Suppressor macrophage treated with lipopolysaccharide for 1 hour (primary cell): ENCODE measurements at places on chromosomes 7 and 10.

DNA sequence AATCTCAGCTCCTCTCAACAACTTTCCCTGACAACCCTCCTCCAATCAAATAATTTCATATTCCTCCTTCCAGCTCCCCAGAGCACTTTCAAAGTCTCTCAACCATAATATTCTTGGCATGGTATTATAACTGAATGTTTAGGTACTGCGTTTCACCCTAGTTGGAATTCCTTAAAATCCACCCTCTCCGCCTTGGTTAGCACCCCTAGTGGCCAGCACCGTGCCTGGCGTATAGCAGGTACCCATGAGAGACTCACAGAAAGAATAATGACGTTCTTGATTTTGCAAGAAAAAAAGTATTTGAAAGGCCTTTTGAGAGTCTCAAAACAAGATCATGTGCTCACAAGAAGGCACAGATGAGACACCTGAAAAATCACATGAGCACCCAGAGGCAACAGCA, 50.9 kb downstream of the GLI3 start:
- no peak for DNase-seq

DNA sequence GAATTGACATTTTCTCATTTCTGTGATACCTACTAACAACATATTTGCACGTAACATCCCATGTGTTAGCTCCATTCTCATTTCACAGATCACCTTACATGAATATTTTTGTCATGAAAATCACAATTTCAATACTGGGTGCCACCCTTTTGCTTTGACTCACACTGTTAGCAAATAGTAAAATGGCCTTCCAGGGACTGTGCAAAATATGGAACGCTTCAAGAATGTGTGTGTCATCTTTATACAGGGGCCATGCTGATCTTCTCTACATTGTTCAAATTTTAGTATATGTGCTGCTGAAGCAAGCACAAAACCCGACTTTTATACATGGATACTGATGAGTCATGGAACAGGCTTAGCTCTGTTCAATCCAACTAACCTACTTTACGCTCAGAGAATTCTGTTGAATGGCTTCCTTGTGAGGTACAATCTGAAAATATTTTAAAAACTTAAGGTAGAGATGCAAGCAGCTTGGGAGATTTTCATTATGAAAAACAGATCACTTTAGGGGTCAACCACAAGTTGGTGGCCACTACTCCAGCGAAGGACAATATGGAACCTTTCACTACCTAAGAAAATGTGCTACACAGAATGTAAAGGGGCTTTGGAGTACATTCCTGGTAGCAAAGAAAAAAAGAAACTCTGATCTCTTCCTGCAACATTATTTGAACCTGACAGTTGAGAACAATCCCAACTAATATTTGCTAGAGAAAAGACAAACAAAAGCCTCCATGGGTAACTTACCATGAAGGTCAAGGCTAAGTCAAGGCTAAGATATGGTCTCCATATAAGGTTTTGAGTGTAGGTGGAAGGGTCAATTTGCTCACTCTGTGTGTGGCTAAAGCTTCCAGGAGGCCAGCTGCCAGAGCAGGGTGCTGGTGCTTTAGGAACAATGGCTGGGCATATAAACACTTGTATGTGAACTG, 11.9 kb downstream of the ANKRD26 start:
- DNase-seq, result no peak

GRCh38 chr7:47873762-47874161, 74.5 kb downstream of the PKD1L1 start:
- DNase-seq, result no peak

DNA sequence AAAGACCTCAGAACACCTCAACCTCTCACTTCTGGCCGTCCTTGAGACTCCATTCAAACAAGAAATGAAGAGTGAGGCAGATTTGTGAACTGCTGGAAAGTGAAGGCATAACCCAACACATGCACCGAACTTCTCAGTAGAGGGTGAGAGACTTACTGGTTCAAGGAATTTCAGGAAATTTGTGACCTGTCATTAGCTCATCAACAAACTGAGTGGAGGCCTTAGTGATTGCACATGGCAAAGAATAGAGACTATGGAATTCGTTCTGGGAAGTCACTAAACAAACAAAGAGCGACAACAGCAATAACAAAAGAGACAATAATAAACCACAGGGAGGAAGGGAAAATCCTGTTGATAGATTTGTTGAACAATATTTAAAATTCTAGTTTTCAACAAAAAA, 125.0 kb upstream of the AKR1E2 start:
- no peak for DNase-seq

- peak; percentile 76 for DNase-seq
Measured at GRCh38 chr7:123494193-123494796, 40.1 kb downstream of the IQUB start.

- DNase-seq, result no peak
Measured at GRCh38 chr7:155455776-155456737, 1.9 kb upstream of the EN2 start.

DNA sequence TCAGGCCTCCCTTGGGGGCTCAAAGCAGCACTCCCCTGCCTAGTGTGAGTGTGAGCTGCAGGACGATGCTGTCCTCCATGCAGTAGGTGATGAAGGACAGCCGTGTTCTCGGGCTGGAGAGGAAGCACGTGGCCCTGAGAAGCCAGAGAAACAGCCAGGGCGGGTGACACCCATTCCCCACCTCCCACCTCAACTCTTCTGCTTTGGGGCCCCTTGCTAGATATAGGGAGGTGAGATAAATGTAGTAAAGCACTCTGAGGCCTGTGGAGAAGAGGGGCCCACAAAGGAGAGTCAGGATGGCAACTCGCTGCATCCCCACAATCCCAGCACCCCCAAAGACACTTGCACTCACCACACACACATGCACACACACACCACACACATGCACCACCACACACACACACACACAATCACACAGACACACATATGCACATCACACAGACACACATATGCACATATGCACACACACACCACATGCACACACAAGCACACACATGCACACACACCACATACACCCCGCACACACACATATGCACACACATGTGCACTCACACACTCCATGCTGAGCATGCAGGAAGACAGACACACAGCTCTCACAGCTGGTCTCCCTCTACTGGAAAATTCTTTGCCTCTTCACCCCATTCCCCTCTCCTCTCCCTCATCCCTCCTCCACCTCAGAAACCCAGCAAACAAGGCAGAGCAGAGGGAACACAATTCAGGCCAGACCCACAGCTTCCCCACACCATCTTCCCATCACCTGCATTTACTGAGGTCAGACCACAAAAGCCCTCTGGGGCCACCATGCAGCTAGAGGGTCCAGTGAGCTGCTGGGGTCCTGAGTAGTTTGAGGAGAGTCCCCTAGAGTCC, 30.5 kb downstream of the ANXA8 start:
- DNase-seq, result peak; percentile 14

DNA sequence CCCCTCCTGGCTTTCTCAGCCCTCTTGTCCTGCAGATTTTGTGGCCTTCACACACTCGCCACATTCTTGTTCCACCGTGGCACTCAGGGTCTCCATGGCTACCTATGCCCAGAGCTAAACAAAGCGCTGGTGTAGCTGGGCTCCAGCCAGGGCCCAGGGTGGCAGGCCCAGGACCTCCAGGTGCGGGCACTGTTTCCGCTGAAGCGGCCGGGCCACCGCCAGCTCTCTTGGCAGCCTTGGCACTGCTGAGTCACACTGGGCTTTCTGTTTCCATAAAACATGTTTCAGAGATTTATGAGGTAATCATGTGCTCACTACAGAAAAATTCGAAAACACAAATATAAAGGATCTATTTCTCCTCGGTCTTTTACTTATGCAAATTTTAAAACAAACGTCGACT, 51.3 kb downstream of the AOC1 start:
- DNase-seq, result peak; percentile 66

DNA sequence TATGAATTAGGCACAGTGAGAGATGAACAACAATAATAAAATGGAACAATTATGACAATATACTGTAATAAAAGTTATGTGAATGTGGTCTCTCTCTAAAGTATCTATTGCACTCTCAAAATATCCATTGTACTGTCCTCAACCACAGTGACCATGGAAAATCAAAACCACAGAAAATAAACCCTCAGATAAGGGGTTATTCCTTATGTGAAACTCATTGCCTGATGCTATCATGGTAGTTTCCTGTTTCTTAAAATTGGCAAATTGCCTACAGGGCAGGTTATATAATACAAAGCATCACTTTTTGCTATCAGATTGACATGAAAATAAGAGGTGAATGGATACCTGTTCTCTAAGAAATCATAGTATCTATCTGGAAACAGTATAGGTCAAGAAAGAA, 3.8 kb downstream of the MCM10 start:
- DNase-seq, result no peak

- no peak for DNase-seq
Measured at GRCh38 chr7:30114536-30115238, 20.1 kb upstream of the MTURN start.

- DNase-seq, result no peak
Measured at GRCh38 chr7:29808075-29808801, 1.9 kb downstream of the WIPF3 start.

DNA sequence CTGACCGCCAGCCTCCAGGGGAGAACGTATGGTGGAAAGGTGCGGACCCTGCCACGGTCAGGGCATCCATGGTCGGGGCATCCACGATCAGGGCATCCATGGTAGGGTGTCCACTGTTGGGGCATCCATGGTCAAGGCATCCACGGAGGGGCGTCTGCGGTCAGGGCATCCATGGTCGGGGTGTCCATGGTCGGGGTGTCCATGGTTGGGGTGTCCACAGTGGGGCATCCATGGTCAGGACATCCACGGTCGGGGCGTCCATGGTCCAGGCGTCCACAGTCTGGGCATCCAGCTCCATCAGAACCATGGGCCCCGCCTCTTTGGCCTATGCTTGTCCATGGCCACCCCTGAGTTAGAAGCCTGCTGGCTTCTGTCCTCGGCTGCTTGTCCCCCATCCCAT, 148.1 kb downstream of the ADARB2 start:
- no peak for DNase-seq

GRCh38 chr7:27961255-27961654, 219.3 kb downstream of the JAZF1 start:
- peak; percentile 56 for DNase-seq

GRCh38 chr10:128098631-128099030, 27.6 kb downstream of the MKI67 start:
- DNase-seq, result no peak

DNA sequence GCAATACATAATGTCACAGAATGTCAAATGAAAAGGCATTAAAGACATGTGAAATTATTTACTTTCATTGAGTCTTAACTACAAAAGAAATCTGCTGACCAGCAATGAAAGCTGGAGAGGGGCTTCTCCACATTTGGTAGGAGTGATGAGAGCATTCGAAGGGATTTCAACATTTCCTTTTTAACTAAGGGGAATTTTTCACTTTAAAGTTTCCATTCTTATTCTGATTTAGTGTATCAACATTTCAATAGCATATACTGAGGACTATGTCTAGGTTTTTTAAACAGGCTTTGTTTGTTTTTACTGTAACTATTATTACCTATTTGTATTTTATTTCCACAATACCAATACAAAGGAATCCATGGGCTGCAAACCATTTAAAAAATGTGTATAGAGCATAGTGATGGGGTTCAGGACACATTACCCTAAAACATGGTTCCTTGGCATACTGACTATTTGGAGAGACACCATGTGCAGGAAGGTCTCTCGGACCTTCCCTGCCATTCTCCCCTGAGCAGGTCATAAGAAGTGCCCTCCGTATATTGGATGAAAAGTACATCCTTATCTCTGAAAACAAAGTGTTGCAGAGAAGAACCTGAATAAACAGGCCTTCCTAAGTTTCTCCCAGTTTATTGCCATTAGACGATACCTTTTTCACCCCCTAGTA, 278.7 kb downstream of the DOCK4 start:
- peak; percentile 55 for DNase-seq

DNA sequence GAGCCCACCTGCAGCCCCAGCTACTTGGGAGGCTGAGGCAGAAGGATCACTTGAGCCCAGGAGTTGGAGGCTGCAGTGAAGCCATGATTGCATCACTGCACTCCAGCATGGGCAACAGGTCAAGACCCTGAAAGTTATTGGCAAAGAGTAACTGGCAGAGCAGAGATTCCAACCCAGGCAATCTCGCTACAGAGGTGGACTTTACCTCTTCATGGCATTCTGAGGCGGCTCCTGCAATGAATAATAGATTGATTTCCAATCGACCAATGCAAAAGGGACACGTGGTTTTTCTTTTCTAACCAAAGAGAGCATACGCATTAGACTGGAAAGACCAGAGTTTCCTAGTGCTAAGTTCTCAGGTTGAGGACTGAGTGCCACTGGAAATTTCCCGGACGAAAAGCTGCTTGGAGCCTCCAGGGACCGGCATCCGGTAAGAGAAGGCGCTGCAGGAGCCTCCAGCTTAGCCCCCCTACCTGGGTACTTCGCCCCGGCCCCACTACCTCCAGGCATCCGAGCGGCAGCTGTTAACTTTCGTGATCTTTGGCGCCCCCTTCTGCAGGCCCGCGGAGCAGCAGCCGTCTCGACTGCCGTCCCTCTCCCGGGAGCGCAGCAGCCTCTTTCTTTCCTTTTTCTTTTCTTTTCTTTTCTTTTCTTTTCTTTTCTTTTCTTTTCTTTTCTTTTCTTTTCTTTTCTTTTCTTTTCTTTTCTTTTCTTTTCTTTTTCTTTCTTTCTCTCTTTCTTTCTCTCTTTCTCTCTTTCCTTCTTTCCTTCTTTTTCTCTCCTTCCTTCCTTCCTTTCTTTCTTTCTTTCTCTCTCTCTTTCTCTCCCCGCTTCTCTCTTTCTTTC, 4.1 kb downstream of the MBLAC1 start:
- peak; percentile 79 for DNase-seq

GRCh38 chr10:43453266-43453831, 16.4 kb downstream of the ZNF487 start:
- DNase-seq, result no peak

- DNase-seq, result no peak
Measured at GRCh38 chr7:82036146-82036886, 266.5 kb upstream of the HGF start.

DNA sequence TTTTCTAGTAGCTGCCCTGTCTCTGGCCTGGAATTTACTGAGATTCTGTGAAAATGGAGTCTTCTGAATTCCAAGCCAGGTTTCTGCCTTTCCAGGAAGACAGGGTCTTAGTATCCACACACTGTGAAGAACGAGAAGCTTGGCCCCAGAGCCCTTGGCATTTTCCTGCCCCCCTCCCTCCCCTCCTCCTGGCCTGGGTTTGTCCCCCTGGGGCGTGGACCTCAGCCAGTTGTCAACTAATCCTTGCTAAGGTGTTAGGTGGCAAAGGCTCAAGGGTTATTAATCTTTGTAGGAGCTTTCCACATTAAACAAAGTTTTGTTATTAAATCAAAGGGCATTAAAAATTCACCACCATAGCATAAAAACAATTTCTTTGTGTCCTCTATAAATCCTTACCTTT, 329.5 kb downstream of the RNLS start:
- no peak for DNase-seq
